Motor neuron (in vitro differentiated cells): ENCODE measurements at places on chromosomes 13 and 19. TPM values are rescaled to one million over a fixed set of nuclear protein-coding genes. Genes with fewer than 3 reads are reported as not detected.
A peak's percentile ranks its signal among the peaks of the same experiment; 100 is the strongest.

Gene HSH2D
- total RNA-seq: not detected in 2 replicates

Gene KCNK6
- 1.2 and 1.3 TPM in 2 replicates for total RNA-seq

Gene CEACAM19
- 6.2 TPM in 2 replicates for total RNA-seq

- ATAC-seq: peak; percentile 98
Observed at GRCh38 chr13:78137404-78138142, 218.9 kb upstream of the EDNRB start.

DNA sequence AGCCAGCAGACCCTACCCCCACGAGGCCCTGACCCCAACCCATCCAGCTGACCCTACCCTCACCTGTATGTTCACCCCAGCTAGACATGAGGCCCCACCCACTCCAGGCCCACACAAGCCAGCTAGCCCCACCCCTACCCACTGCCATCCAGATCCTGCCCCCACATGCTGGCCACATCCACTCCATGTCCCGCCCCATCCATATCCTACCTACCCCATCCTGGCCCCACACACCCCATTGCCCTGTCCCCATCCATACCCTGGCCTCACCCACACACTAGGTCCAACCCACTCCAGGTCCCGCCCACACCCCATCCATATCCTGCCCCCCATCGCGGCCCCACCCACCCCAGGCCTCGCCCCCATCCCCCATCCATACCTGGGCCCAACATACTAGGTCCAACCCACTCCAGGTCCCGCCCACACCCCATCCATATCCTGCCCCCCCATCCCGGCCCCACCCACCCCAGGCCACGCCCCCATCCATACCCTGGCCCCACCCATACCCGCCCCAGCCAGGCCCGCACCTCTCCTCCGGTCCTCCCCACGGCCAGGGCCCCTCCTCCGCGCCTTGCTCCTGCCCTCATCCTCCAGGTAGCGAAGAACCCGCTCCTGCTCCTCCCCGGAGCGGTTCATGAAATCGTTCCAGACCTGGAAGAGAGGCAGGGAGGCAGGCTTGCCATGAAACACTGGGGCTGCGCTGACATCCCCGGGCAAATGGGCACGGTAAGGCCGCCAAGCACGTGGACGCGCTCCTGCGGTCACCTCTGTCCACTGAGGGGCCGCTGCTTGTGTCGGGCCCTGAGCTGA lies 7.2 kb downstream of the RNU6-9 start:
- ATAC-seq: peak; percentile 33

Gene PEX11G
- 5.3 and 6.1 TPM in 2 replicates for total RNA-seq

Gene TUBA3C
- total RNA-seq: 0.28 TPM in 1 of 2 replicates, not detected in the other

DNA sequence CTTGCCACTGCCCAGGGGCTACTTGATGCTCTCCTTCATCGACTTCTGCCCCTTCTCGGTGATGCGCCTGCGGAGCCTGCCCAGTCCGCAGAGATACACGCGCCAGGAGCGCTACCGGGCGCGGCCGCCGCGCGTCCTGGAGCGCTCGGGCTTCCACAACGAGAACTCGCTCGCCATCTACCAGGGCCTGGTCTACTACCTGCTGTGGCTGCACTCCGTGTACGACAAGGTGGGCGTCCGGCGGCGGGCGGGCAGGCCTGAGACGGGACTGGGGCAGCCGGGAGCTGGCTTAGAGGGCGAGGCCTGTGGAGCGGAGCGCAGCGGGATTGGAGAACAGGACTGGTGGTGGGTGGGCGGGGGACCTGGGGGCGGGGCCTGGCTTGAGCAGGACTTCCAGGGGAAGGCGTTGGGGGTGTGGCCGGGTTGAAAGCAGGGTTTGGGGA lies 12.7 kb upstream of the PSMD8 start:
- ATAC-seq: peak; percentile 86

GRCh38 chr13:89695343-89696257 lies 1651.9 kb upstream of the MIR17HG start:
- ATAC-seq: no peak

DNA sequence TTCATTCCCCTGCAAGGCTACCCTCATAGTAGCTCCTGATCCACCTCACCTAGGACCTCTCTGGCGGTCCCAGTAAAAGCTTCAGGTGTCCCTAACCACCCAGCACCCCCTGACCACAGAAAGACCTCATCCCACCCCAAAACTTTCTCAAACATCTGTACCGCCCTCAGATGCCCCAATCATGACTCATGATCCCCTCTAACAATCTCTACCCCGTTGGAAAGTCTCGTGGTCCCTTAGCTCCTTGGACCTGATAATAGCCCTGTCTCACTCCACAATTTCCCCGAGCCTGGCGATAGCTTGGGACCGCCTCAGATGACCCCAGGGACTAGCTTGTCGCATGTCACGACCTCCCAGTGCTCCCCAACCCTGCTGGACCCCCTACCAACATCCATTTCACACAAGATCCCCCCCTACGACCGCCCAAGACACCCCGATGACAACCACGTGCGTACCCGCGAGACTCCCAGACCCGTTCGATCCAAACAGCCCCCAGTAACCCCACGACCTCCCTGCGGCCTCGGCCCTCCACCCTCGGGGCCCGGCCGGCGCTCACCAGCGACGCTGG lies 450 bp downstream of the NDUFA11 start:
- ATAC-seq: no peak

DNA sequence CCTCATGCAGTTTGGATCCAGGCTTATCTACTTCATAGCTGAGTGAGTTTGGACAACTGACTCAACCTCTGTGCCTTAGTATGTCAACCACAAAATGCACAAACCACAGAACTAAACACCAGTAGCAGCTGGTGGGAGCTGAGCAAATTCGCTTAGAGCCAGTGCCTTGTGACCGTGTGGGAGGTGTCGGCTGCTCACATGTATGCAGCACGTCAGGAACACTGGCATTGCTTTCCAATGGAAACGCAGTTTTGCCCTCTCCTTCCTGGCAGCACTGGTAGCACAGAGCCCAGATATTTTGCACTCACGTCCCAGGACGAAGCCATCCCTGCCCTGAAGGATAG lies 8.3 kb upstream of the NTN5 start:
- no peak for ATAC-seq

- no peak for ATAC-seq
Observed at GRCh38 chr19:1756705-1757465, 3.6 kb downstream of the ONECUT3 start.

- ATAC-seq: no peak
Observed at GRCh38 chr13:105541565-105541964, 993.9 kb downstream of the EFNB2 start.

Gene ZNF471
- 4.3 and 4.7 TPM in 2 replicates for total RNA-seq

GRCh38 chr19:2607712-2608601 lies 94.5 kb downstream of the GNG7 start:
- ATAC-seq: no peak

Gene PROZ
- 0.29 and 0.32 TPM in 2 replicates for total RNA-seq

DNA sequence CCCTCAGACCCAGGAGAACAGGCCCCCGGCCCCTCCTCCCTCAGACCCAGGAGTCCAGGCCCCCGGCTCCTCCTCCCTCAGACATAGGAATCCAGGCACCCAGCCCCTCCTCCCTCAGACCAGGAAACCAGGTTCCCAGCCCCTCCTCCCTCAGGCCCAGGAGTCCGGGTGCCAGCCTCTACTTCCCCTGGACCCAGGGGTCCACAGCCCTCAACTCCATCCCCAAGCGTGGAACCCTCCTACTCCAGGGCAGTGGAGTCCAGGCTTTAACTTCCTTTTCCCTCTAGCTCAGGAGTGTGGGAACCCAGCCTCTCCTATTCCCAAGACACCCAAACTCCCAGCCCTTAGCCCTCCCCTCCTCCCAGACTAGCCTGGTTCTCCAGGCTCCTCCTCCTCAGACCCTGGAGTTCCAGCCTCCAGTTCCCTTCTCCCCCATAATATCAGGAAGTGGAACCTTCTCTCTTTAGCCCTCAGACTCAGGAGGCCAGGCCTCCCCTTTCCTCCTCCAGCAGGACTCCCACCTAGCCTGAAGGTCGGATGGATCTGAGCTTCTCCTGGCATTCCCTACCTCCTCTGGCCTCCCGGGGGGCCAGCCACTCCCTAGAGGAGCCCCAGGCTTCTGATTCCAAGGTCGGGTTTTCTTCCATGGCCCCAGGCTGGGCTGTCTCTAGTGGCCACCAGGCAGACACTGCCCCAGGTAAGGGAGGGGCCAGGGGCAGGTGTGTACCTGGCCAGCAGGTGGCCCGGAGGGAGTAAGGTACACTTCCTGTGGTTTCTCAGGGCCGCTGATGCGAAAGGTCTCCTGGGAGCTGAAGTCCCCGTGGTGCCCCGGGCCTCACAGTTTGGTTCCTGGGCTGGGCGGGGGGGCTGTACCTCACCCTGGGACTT lies at the start of gene TMC4:
Gene TMC4, minus strand, starts transcription at position 690 of the 888 bp plus-strand sequence. Its CDS starts 43 bp downstream, at position 647.
- ATAC-seq: peak; percentile 10

Gene KCTD15
- 38.4 and 39.1 TPM in 2 replicates for total RNA-seq

DNA sequence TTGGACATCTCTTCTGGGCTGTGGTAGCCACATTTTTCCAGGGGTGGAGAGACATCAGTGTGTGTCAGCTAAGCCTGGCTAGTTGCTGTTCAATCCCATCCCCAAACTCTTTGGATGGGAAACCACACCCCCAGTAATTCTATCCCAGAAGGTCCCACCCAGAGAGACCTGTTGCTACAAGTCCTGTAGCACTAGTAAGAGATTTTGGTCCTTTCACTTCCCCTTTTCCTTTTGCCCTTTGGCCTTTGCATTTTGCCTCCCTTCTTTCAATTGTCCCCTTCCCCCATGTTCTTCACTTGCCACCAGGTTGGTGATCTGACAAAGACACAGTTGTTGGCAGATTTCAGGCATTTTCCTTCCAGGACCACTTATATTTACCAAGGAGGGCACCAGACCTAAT lies 3.8 kb downstream of the CBY2 start:
- ATAC-seq: no peak

Gene SYT5
- 12.7 and 14.5 TPM in 2 replicates for total RNA-seq

- peak; percentile 94 for ATAC-seq
Observed at GRCh38 chr19:1929021-1929742, 11.8 kb upstream of the CSNK1G2 start.

GRCh38 chr19:8806661-8807060 lies 25.4 kb downstream of the ZNF558 start:
- no peak for ATAC-seq

- peak; percentile 76 for ATAC-seq
Observed at GRCh38 chr13:99263126-99263785, 5.1 kb upstream of the GPR18 start.

GRCh38 chr19:3586127-3586626 lies 899 bp downstream of the GIPC3 start:
- peak; percentile 32 for ATAC-seq

DNA sequence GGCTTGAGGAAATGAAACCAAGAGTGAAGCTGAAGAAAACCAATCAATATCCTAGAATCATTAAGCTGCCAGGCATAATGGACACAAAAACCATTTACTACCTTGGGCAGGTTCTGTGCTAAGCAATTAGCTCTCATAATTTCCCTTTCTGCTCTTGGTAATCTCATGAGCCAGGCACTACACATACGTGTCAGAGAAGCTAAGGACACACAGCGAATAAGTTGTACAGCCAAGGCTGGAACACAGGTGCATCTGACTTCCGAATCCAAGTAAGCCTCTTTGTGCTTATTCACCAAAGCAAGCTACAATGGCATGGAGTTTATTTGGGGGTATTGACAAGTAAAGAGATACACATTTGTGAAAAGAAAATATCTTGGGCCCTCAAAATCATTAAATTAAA lies 1343.9 kb upstream of the MIR17HG start:
- no peak for ATAC-seq

Gene FGF21
- not detected in 2 replicates for total RNA-seq

Gene CADM4
- 71.2 and 74.4 TPM in 2 replicates for total RNA-seq

Gene OR1I1
- total RNA-seq: 0.14 and 0.36 TPM in 2 replicates

GRCh38 chr19:3313199-3313575 lies 53.2 kb upstream of the NFIC start:
- no peak for ATAC-seq

DNA sequence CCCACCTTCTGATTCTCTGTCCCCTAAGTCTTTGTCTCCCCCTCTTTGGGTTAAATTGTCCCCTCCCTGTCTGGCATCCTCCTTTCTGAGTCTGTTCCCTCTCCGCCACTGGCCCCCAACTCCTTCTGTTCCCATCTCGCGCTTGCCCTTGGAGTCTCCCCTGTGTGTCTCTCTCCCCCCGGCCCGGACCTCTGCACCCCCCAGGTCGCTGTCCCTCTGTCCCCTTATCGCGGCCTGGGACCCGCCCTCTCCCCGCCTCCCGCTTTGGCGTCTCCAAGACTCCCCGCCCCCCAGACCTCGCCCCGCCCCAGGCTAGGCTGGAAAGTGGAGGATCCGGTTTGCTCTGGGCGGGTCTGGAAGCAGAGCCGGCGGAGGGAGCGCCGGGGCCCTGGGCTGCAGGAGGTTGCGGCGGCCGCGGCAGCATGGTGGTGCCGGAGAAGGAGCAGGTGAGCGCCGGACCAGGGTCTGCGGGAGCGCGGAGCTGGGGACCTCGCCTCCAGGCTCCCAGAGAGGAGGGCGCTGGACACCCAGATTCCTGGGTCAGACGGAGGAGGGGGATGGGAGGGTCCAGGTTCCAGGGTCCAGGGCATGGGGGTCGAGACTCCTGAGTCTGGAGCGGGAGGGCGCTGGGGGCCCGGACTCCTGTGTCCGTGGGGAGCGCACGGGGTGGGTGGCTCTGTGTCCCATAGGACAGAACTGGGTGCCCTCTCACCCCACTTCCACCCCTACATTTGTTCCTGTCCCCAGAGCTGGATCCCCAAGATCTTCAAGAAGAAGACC lies at the start of gene TRPM4:
Gene TRPM4, plus strand, starts transcription at position 348 of the 780 bp plus-strand sequence. Its CDS starts 75 bp downstream, at position 423.
- peak; percentile 86 for ATAC-seq

Gene FGF22
- 1.4 and 1.6 TPM in 2 replicates for total RNA-seq

DNA sequence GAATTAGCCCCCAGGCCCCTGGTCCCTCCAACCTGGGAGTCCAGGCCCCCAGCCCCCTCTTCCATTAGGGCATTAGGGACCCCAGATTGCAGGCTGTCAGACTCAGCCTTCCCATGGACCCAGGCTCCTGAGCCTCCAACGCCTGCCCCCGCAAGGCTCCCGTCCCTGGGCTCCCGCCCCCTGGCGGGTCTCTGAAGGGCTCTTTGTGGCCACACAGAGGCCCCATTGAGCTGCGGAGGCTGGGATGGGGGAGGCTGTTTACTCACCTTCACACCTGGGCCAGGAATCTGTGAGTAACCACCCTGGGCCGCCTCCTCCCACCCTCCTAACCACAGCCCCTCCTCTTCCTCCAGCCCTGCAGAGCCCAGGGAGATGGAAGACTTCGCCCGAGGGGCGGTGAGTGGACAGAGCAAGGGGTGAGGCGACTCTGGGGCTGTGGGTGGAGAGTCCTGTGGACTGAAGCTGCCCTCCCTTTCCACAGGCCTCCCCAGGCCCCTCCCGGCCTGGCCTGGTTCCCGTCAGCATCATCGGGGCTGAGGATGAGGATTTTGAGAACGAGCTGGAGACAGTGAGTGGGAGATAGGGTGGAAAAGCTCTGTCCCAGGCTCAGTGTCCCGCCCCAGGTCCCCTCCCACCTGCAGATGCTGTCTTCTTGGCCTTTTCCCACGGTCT lies 4.9 kb downstream of the ARHGEF1 start:
- ATAC-seq: peak; percentile 39
